ENCODE measurements at places on chromosomes 1 and 21. TPM values are rescaled to one million over a fixed set of nuclear protein-coding genes. Genes with fewer than 3 reads are reported as not detected.

RGS1 gene
- total RNA-seq = not detected

LCE1A gene
- not detected for total RNA-seq

LCE2C gene
- not detected for total RNA-seq

ZZZ3 gene
- 16.1 TPM for total RNA-seq
